ENCODE measurements at places on chromosomes 5 and 9. TPM values are rescaled to one million over a fixed set of nuclear protein-coding genes. Genes with fewer than 3 reads are reported as not detected.

The SPATA31D4 gene
- not detected for total RNA-seq

- H3K27me3 ChIP-seq: no peaks in the 10 kb centered on the region
- no peak overlapping the region for H3K27ac ChIP-seq
- no peaks in the 10 kb centered on the region for H3K4me1 ChIP-seq
- no peaks in the 10 kb centered on the region for H3K36me3 ChIP-seq
These were observed 49.9 kb upstream of the SLIT3 start for GRCh38 chr5:169350759-169351240.

DNA sequence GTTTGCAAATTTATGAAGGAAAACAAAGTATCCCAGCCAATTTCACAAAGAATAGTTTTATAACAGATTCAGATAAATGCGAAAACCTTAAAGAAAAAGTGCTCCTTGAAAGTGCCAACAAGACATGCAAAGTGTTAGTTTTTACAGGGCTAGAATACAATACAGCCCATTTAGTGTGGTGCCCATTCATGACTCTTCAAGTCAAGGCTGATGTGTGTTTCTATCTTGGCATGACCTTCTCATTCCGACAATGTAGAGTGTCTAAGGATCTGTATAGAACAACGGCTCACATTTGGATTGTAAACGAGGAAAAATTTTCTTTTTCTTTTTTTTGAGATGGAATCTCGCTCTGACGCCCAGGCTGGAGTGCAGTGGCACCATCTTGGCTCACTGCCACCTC, 205.2 kb upstream of the SEMA6A start:
- H3K27ac ChIP-seq: no peak overlapping the region
- H3K27me3 ChIP-seq: no peaks in the 10 kb centered on the region
- DNase-seq: no peak
- no peaks in the 10 kb centered on the region for H3K36me3 ChIP-seq
- no peaks in the 10 kb centered on the region for H3K4me1 ChIP-seq
- H3K4me3 ChIP-seq: no peak overlapping the region

The SAXO1 gene
- not detected for total RNA-seq

The SPAAR gene
- not detected for total RNA-seq

The RAB14 gene
- total RNA-seq: 46.7 TPM

The LCP2 gene
- total RNA-seq: 40.0 TPM

The PCDHA9 gene
- not detected for total RNA-seq

DNA sequence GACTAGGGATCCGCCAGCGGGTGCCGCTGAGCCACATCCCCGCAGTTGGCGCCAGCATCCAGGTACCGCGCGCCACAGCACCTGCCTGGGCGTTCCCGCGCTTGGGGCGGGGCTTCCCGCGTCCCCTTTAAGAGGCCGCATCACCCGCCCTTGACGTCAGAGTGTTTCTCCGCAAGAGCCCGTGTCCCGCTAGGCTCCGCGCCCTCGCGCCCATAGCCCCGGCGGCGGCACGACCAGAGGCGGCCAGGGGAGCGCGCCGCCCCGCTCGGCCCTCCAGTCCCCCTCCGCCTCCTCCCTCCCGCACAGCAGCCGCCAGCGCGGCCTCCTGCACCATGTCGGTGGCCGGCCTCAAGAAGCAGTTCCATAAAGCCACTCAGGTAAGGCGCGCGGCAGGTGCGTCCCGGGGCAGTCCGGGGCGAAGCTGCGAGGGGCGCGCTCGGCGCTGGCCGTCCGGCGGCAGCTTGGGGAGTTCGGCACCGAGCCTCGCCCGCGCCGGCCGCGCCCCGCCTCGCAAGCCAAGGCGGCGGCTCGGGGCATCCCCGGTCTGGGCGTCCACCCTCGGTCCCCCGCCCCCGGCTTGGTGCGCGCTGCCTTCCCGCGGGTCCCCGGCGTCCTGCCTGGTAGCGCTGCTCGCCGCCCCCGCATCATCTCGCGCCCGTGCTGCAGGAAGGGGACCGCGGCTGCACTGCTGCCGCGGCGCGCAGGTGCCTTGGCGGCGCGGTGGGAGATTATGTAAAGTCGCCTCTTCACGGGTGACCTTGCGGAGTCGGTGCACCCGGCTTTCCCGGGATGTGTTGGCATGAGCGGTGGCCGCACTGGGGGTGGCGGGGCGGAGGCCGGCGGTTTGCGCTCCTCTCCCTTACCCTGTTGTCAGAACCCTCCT, at the start of gene SH3GL2:
Gene SH3GL2, plus strand, starts transcription at position 156 of the 883 bp plus-strand sequence.
- no peaks in the 10 kb centered on the region for H3K27me3 ChIP-seq
- H3K4me3 ChIP-seq: no peak within 1 kb of the TSS
- no peaks in the 10 kb centered on the region for H3K36me3 ChIP-seq
- no peak for DNase-seq

GRCh38 chr5:108433600-108433999, 51.7 kb upstream of the FBXL17 start:
- H3K36me3 ChIP-seq: no peaks in the 10 kb centered on the region
- no peak for DNase-seq
- no peak overlapping the region for H3K27ac ChIP-seq
- H3K4me3 ChIP-seq: no peak overlapping the region
- H3K27me3 ChIP-seq: no peaks in the 10 kb centered on the region

DNA sequence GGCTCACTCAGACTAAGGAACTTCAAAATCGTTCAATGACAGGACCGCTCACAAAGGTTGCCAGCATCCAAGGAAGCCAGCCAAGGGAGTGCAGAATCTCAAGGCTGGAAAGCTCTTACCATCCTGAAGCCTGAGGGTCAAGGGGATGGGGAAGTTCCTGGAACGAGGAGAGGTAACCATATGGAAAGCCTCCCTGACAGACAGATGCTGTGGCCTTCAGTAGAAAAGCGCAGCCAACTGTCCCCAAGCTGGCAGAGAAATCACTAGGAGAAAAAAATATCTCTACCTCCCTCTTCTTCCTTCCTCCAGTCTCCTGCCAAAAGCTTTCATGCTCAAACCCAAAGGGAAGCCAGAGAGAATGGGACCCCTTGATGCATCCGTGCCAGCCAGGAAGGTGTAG, 90.5 kb upstream of the RANBP3L start:
- DNase-seq: no peak
- no peak overlapping the region for H3K4me3 ChIP-seq
- H3K36me3 ChIP-seq: no peaks in the 10 kb centered on the region
- no peaks in the 10 kb centered on the region for H3K27me3 ChIP-seq
- no peak overlapping the region for H3K27ac ChIP-seq

The ARSI gene
- not detected for total RNA-seq

DNA sequence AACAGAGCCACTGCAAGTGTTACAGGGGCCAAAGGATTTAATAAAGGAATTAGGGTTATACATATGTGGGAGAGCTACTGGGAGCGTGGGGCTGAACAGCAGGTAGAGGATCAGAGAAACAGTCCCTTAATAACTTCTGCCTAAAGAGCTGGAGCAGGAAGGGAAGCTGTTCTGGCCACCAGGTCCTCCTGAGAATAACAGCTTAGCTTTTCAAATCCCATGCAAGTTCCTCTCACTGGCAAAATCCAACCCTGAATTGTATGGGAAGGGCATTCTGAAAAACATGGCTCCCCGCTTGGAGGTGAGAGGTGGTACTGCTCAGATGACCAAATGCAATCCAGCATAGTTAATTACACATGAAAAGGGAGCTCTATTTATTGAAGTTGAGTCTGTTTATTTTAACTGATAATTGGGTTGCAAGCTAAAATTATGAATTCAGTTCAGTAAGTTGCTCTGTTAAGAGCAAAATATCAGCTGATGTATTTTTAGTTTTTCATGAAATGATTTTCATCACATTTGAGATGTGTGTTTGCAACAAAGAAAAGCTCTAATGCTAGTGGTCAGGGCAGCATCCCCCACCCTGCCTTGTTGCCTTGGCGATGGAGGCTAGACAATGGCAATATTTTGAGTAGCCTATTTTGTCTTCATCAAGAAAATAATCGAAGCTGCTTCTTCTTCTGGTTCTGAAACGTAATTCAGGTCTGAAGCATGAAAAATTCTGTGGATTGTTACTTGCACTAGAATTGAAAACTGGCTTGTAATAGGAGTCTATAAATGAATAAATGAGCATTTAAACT, 58.4 kb upstream of the SH3GL2 start:
- H3K36me3 ChIP-seq: no peaks in the 10 kb centered on the region
- H3K27ac ChIP-seq: no peak overlapping the region
- H3K4me1 ChIP-seq: no peaks in the 10 kb centered on the region
- H3K27me3 ChIP-seq: no peaks in the 10 kb centered on the region

The FAM221B gene
- total RNA-seq: not detected

DNA sequence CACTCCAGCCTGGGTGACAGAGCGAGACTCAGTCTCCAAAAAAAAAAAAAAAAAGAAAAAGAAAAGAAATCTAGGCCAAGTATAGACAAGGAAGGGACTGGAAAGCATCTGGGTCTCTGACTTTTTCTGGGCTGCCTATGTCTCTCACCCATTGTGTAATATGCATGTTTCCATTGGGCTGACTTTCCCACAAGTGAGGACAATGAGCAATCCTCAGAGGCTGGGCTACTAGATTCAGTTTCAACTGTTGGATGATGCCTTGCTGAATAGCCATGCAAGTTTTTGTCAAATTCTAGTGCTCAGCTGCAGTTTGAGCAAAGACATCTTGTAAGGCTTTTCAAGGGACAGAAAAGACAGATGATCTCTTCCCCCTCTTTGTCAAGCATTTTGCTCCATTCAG, 82.1 kb downstream of the PHAX start:
- no peaks in the 10 kb centered on the region for H3K36me3 ChIP-seq
- peaks cover 11% of the 10 kb centered on the region for H3K4me1 ChIP-seq
- no peak for DNase-seq
- H3K4me3 ChIP-seq: no peak overlapping the region
- no peak overlapping the region for H3K27ac ChIP-seq

DNA sequence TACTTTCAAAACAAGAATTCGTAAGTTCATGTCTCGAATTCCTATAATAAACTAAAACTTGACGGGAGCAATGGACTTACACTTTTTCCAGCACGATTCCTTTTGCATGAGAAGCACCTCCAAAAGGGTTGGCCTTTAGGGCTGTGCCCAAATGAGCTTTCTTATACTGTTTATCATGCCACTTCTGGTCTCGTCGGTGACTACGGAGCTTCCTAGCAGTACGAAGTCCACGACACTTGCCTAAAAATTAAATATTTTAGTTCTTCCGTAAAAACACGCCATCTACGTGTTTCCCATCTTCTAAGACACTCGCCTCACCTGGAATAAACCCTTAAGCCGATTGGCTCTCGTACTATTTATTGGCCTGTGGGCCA, 554 bp downstream of the RPS23 start:
- H3K4me3 ChIP-seq: peak overlapping the region; percentile 82
- no peaks in the 10 kb centered on the region for H3K27me3 ChIP-seq
- H3K4me1 ChIP-seq: peaks cover 13% of the 10 kb centered on the region
- DNase-seq: no peak

DNA sequence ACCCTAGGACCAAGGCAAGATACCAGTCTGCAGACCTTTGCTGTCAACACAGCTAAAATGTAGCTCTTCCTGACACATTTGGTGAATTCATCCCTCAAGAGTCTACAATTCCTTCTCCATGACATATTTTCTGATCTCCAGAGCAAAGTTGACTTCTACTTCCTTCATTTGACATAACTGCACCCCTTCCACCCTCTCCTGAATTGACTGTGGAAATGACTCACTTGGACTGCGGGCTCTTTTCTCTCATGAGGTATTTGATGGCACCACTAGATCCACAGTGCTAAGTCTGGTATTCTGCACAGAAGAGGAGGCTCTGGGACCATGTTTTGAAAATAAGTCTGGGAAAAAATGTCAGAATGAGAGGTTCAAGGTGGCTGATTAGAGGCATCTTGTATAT, 338.4 kb upstream of the TRPC7 start:
- H3K27me3 ChIP-seq: peaks cover 4% of the 10 kb centered on the region
- H3K4me3 ChIP-seq: no peak overlapping the region
- H3K4me1 ChIP-seq: no peaks in the 10 kb centered on the region
- no peaks in the 10 kb centered on the region for H3K36me3 ChIP-seq
